NCI-H2081 (cell line): ENCODE measurements at places on chromosomes 2 and 18.

DNA sequence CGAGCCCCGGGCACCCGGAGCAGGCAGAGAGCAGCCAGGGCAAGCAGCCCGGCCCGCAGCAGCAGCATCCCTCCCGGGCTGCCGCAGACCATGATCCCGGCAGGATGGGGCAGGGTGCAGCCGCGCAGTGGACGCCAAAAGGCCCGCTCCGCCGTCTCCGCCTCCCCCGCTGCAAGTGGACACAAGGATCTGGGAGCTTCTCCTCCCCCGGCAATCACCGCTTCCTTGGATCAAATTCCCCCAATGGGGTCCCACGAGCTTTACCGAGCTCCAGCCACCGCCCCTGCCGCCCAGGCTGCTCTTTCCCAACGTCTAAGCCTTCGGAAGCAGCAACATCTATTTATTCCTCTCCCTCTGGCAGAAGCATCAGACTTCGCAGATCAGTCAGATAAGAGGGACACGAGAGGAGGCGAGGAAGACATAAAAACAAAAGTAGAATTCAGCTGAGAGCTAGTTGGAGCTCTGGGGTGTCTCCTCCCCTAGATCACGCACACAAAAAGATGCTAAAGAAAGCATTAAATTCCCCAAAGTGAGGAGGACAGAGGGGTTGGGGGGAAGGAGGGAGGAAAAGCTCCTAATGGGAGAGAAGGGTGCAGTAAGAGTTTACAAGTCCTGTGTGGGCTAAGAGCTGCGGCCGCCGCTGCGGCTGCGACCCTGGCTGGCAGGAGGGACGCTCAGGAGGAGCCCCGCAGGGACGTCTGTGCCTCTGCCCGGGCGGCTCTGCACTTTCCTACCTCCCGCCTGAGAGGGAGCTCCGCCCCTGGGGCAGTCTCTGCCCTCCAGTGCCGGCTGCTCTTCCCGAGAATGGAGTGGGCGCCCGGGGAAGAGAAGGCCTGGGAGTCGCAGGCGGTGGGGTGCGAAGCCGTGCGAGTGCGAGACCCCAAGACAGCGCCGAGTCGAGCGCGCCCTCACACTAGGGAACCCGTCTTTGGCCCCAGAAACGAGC, at the start of gene FRZB:
FRZB (minus strand) TSS at position 177 of the 946 bp plus-strand sequence; CDS start at position 92, 85 bp downstream.
- DNase-seq, result no peak

- DNase-seq, result no peak
Observed at GRCh38 chr18:78865056-78865598, 114.5 kb upstream of the SALL3 start.

- no peak for DNase-seq
Observed at GRCh38 chr2:191739194-191739593, 61.3 kb downstream of the NABP1 start.

DNA sequence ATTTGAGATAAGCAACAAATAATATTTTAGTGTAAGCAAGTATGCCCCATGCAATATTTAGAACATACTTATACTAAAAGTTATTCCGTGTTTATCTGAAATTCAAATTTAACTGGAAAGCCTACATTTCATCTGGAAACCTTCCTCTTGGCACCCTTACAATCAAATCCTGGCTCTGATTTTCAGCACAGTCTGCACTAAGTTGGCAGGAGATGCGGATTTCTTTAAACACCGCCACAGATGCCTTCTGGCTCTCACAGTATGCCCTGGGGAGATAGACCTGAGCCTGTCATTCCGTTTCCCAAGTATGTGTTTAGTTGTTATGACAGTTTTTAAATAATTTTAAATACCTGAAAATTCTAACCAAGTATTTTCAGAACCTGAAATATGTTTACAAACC, 7.3 kb upstream of the MLPH start:
- no peak for DNase-seq

- no peak for DNase-seq
Observed at GRCh38 chr18:49018554-49019445, 68.0 kb upstream of the SMAD7 start.

- DNase-seq, result no peak
Observed at GRCh38 chr18:53629337-53629736, 595.1 kb downstream of the MBD2 start.

DNA sequence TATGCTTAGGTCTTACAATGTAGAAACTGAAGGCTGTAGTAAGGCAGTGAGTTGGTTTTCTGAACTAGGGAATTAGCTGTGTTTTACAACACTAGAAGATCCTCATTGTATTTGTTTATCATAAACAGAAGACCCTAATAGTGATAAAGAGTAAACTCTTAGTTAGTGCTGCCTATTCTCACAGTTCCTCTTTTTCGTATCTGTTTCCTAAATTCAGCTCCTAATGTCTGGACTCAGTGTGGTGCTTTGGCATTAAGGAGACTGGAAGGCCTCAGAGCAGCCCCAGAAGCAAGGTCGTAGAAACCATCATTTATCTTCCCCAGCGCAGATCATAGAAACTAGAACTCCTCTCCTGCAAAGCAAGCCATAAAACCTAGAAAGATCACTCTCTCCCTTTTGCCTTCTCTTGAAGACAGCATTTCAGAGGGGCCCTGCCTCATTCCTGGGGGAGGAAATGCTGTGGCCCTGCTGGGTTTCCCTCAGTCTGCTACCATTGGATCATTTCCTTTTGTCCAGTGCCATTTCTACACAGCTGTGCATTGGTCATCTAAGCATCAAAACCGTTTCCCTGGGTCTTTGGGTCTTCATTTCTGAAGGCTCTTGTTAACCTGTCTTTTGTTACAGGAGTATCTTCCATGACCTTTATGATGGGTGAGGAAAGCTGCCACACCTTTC, 4.7 kb downstream of the ACP1 start:
- DNase-seq, result no peak

DNA sequence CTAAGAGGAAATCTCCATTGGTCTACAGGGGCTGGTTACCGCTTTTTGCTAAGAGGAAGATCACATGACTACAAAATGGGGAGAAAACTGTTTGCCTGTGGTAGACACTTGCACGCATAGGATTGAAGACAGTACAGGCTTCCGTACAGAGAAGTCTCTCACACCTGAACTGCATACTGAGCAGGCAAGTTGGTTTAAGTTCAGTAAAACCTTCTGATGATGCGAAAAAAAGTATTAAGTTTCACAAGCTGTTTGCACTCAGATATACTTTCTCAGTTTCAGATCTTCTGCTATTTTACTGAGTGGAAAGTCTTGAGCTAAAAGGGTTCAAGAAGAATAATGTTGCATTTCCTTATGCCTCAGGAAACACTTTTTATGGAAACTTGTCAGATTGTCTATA, 292.2 kb upstream of the MC4R start:
- no peak for DNase-seq

GRCh38 chr2:11196246-11196645, 41.0 kb downstream of the SLC66A3 start:
- no peak for DNase-seq

GRCh38 chr18:76496194-76496890, 1.3 kb upstream of the ZNF516 start:
- DNase-seq, result peak; percentile 62

DNA sequence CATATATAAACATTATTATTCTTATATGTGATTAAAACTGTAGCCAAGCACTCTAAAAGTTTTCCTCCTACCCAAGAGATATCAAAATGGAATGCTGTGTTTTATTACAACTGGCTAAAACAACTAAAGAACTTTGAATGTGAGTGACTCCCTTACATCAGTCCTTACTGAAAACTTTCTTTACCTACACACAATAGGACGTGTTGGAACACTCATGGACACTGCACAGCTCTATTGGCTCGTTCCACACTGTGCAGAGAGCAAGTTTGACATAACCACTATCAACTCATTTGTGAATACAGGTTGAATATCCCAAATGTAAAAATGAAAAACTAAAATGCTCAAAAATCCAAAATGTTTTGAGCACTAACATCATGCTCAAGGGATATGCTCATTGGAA, 650.6 kb downstream of the SLC4A3 start:
- no peak for DNase-seq

DNA sequence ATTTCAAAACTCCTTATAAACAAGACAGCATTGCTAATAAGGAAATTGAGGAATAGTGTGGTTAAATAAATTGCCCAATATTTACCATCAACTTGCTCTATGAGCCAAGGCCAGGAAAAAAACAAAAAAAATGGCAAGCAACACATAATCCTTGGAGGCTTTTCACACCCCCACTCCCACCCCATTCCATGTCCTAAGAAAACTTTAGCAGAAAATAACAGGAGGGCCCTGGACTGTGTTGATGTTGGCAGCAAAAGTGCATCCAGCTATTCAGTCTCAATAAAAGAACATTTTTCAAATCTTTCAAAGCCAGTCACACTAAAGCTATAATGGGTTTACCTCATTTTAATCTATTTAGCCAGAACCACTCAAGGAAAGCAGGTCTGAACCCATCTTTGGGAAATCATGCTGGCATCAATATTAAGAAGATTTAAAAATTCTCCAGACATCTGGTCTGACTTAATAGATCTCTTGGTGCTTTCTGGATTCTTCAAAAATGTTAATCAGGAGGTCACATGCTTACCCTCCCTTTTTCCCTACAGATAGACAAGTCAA, 34.6 kb upstream of the STK17B start:
- no peak for DNase-seq

- DNase-seq, result no peak
Observed at GRCh38 chr2:9221223-9221622, 14.6 kb downstream of the ASAP2 start.

- DNase-seq, result no peak
Observed at GRCh38 chr2:28406276-28407096, 13.8 kb downstream of the FOSL2 start.

DNA sequence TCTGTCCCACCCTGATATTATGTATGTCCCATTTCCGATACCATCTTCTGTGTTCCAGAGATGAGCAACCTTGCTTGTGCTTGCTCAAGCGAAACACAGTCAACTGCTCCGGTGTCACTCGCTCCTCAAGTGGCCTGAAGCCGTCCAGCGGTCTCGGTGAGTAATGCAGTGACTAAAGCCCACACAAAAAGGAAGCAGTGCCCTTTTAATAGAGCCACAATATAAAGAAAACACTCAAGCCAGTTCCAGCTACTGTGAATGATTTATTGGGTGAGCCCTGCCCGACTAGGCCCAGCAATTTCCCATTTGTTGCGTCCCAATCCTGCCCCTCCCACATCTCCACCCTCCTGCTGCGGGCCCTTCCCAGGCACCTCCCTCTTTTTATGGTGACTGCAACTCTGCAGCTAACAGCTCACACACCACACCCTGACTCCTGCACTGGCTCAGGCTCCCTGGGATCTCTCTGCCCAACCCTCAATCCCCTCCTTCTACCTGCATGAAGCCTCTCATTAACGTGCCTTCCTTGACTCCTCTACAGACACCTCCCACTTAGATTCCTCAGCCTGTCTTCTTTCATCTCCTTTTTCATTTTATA, 44.2 kb upstream of the DSC1 start:
- DNase-seq, result no peak

- no peak for DNase-seq
Observed at GRCh38 chr2:122478117-122478516, 722.7 kb downstream of the TSN start.

DNA sequence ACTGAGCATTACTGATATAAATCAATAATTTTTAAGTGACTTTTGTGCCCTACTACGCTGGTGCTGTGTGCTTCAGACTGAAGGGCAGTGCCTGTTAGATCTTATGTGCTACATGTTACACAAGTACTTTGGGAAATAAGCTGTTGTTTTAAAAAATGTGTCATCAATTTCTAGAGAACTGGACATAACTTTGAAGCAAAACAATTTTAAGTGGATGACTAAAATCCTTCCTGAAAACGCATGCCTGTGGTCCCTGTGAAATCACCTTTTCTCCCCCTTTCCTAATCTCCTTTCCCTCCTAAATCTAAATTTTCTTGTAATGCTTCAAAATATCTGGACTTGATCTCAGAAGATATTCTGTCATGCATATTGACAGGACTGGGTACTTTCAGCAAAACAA, 7.1 kb upstream of the IL1RL1 start:
- DNase-seq, result no peak
